ENCODE measurements at places on chromosomes 2 and 18.

DNA sequence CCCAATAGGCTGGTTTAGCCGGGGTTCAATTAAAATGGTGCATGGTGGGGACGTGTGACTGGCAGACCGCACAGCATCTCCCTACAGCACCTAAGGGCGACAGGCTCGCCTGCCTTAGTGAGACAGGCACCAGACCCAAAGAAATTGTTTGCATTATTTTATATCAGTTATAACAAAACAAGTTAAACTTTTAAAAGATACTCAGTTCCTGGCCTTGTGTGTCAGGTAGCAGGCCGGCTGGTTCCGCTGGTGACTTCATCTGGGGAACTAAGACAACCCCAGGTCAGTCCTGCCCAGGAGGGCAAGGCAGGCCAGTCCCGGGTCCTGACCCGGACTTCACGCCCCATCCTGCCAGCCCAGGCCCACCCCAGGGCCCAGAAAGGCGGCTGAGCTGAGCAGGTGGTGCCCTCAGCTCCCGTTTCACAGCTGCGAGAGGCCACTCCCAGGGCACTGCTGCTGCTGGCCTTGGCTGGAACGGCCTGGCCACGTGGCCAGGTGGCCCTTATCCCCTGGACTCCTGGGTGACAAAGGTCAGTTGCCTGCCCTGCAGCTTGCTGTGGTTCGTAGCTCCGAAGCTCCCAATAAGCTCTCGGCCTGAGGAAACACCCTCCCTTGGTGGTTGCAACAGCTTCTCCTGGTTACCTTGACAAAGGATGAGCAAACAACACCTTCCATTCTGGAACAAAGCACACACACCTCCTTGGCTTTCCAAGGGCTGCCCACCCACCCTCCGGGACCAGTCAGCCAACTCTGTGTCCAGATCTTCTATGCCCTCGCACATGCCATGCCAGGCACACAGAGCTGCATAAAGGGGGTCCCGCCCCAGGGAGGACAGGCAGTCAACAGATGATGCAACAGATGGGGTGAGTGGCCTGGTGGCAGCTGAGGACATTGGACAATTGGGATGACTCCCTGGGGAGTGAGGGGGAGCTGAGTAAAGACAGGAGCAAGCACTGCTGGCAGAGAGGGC lies 11.3 kb upstream of the AGXT start:
- no peak for DNase-seq

GRCh38 chr2:191065785-191066184 lies 51.8 kb upstream of the STAT1 start:
- no peak for DNase-seq

DNA sequence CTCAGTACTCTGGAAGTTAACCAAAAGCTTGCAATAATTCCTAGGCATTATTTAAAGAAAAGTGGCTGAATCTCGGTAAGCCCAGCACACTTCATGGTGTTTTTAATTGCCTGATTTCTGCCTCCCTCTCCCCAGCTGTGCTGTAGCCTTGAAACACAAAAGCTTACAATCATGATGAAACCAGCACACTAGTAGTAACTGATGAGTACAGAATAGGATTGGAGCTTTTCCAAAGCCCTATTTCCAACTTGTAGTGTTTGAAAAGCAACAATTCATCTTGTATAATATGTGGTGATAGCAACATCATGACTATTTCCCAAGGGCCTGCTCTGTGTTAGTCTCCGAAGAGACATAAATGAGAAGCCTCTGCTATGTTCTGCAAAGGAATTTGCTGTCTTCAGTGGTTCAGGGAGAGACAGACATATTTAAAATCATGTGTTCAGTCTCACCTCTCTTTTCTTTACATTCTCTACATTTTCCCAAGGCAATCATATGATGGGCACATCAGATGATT lies 1015.0 kb downstream of the BCL11A start:
- DNase-seq: no peak

- no peak for DNase-seq
Observed at GRCh38 chr2:60352491-60353405, 200.7 kb downstream of the BCL11A start.

- DNase-seq: no peak
Observed at GRCh38 chr2:96510931-96511595, 5.9 kb upstream of the NEURL3 start.

DNA sequence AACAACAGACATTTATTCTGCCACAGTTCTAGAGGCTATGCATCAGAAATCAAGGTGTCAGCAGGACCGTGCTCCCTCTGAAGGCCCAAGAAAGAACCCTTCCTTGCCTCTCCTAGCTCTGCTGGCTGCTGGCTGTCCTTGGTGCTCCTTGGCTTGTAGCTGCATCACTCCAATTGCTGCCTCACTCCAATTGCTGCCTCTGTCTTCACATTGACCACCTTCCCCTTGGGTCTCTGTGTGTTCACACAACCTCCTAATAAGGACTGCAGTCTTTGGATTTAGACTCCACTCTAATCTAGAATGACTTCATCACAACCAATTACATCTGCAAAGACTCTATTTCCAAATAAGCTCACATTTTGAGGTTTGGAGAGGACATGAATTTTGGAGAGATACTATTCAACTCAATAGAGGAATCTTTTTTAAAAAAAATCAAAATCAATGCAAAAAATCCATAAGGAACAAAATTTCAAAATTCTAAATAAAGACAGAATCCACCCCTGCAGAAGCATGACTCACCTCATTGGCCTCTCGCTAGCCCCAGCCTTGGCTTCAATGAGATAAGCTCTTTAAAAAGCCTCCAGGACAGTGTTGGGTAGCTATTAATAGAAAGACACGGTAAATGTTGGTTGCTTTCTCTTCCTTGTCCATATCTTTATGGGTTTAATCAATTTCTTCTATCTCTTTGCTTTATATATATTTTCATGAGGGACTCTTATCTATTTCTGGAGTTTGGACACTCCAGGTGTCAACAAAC lies 267.6 kb upstream of the MGAT5 start:
- no peak for DNase-seq

DNA sequence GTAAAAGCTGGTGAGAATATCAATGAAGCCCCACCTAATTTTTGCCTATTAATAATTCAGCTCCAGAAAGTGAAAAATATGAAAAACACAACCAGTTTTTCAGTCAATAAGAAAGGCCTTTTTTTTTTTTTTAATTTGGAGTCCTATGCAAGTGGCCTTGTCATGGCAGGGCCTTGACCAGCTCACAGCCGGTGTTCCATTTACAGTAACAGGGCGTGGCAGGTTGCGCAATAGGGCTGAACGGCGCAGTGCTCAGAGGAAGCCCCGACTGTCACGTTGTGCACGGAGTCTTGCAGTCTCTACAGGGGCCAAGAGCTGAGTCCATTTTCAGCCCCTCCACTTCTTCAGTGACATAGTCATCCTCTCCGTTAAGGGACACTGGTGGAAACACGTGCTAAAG lies 184.1 kb upstream of the FN1 start:
- no peak for DNase-seq

DNA sequence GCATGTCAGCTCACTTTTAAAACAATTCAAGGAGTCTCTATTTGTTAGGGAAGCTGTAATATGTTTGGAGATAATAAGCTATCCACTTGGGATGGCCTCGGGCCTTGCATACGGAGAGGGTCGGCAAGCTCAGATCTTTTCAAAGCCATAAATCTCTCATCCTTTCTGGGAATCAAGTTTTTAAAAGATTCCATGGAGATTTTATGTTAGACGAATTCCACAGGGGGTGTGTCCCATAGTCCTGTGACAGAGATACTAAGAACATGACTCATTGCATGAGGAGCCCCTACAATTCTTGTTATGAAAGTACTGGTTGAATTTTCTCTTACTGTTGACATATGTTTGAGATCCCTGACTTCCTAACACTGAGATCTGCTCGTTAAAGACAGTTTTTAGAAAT lies 108.7 kb downstream of the FEZ2 start:
- no peak for DNase-seq

DNA sequence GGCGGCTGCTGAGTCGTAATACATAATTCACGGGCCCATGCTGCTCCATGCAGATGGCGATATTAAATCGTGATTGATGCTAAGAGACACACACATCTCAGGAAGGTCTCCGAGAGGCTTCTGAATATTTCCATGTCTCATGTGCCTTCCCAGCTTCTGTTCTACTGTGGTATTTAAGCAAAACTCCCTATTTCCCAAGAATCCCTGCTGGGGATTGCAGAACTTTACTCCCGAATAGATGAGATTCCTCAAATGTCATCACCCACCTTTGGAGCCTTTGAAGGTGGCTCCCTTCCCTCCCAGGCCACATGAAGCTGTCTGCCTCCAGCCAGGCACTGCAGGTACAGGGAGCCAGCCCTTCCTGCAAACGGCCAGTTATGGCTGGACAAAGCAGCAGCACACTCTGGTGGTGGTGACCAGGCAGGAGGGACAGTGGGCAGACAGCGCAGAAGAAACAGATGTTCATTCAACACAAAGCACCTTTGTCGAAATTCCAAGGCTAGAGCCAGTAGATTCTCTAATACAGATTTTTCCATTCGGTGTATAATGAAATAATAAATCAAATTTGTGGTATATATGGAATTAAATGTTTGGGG lies 14.1 kb downstream of the NRP2 start:
- no peak for DNase-seq

DNA sequence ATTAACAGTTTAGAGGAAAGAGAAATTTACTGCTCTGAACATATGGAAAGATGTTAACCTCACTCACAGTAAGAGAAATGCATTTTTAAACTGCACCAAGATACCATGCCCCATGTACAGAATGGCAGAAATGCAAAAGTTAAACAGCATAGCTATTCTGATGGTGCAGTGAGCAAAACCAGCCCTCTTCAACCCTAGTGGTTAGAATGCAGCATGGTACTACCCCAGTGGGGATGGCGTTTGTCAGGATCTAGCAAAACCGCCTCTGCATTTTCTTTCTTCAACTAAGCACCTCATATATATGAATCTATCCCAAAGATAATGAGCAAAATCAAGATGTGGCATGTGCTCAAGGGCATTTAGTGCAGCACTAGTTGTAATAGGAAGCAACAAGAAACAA lies 98.0 kb downstream of the MGAT5 start:
- DNase-seq: no peak

GRCh38 chr2:158745067-158745865 lies 49.9 kb upstream of the DAPL1 start:
- peak; percentile 20 for DNase-seq

- no peak for DNase-seq
Observed at GRCh38 chr2:187964746-187965145, 326.9 kb upstream of the GULP1 start.

- DNase-seq: no peak
Observed at GRCh38 chr2:175606010-175606841, 395.8 kb downstream of the LNPK start.

DNA sequence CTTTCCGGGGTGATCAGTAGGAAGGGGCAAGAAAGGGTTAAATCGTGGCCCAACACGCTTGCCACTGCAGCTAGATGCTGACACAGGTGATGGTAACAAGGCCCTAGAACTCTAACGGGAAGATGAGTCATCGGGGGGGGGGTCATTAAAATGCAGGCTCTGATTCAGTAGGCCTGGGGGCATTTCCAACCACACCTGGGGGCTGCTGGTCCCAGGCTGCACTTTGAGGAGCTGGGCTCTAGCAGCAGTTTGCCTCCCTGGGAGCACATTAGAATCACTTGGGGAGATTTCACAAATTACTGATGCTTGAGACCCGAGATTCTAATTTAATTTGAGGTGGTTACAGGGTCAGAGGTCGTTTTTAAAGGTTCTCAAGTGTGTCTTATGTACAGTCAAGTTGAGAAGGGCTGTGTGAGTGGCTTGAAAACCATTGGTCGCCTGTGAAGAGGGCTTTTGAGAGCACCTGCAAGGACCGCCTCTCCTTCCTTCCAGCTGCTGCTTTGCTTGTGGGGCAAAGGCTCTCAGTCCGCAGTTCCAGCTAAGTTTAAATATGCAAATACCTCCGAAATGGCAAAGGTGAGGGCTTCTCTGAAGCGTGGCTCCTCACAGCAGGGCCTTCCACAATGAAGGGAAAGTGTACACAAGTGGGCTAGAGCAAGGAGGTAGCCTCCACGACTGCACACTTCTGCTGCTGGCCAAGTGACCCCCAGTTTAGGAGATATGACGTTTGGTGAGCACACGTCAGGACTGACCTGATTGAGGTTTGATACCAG lies 128.0 kb upstream of the MSH6 start:
- no peak for DNase-seq

DNA sequence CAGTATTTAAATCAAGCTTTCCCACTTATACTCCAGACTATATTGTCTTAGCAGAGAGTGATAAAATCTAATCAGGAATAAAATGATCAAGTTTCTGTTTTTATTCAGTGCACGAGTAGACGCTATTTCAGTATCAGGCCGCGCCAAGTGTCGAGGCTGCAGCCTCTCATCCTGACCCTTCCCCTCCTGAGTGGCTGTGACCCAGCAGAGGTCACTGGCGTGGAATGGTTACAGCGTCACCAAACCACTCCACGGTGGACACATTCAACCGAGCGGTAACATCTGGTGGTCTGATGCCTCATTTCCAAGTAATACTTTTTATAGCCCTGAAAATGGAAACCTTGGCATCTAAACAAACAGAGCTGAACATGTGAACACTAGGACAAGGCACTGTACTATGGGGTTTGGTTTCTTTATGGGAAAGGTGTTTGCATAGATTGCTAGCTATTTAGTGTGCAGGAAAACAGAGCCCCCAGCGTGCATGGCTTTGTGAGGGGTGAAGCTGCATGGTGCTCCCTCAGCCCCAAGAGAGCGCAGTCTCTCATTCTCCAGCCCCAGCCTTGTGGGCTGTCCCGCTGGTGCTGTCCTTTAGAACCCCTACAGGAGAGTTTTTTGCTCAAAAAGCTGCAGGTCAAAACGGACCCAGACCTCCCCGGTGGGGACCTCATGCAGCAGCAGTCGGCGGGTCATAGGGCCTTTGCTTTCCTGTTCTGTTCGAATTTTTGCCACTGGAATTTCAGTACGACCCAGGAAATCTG lies 28.4 kb downstream of the FAM228A start:
- no peak for DNase-seq

DNA sequence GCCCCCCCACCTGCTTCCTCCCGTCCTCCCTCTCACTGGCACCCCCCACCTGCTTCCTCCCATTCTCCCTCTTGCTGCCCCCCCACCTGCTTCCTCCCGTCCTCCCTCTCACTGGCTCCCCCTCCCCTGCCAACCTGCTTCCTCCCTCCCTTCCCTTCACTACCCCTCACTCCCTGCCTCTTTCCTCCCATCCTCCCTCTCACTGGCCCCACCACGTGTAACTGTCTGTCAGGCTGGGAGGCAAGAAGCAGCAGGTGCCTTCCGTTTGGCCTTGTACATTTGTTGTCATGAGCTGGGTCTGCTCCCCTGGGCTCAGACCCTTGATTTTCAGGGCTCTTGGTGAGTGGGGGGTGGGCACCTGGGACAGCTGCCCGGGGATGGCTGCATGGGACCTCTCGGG lies 19.1 kb downstream of the RTP5 start:
- no peak for DNase-seq

DNA sequence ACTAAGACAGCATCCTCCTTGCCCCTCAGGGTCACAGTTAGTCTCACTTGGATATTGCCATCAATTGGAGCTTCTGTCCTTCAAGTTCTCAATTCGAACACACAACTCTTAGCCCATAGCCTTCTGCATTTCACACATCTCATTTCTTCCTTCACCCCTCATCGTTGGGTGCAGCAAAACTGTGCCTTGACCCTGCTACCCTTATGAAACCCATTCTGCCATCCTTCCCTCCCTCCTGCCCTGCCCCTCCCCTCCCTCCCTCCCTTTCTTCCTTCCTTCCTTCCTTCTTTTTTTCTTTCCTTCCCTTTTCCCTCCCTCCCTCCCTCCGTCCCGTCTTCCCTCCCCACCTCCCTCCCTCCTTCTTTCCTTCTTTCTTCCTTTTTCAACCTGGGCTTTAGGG lies 80.7 kb upstream of the CYRIA start:
- no peak for DNase-seq

Data from activated naive CD4-positive, alpha-beta T cell treated with Interleukin-2 at 50 U/mL for 16 hours (primary cell).